Motor neuron (in vitro differentiated cells): ENCODE measurements at places on chromosomes 3 and 15. TPM values are rescaled to one million over a fixed set of nuclear protein-coding genes. Genes with fewer than 3 reads are reported as not detected.

DNA sequence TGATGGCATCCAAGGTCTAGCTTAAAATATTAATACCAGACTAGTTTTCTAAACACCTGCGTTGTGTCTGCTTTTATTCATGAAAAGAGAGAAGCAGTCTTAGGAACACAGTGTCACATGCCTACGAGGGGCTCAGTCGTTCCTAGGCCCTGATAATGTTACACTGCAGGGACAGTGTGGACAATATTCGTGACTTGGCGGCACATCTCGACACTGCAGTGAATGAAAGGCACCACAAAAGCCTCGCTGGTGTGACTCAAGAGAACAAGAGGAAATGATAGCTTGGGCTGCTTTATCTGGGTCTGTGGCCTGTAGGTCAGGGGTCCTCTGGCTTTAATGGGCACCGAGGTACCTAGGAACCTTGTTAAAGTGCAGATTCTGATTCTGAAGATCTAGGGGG, 226.7 kb downstream of the PDZRN3 start:
- no peak for ATAC-seq

DNA sequence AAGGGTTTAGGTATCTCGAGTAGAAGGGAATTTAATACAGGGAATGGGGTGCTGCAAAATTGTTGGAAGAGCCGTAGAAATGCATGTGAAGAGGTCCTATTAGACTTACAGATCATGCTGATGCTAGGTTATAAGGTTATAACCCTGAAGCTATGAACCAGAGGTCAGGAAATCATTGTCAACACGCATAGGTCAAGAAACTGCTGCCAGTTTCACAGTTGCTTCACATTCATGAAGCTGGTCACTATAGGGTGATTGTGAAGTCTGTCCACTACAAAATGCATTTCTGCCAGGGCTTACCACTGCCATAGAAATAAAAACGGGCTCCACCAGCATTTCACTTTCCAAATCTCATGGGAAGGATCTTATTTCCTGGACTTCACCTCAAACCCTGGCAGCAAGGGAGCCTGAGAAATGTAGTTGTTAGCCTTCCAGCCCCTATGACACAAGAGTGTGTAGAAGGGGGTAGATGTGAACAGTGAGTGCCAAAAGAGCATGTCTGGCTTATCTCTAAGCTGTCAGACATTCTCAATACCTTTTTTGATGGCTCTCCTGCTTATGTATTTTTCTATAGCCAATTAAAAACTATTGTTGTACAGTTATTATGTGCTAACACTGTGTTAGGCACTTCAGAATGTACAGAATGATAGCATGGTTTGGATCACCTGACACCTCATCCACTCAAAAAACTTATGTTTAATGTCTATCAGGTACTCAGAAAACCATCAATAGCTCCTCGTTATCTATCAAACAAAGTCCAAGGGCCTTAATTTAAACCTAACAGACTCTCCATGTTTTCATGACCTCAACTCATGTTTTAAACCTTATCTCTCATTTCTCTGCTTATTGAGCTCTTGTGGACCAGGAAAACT, 148.3 kb upstream of the TSC22D2 start:
- no peak for ATAC-seq

The GASK1A gene
- 1.3 and 1.6 TPM in 2 replicates for total RNA-seq

The SERPINI2 gene
- 5.3 and 11.4 TPM in 2 replicates for total RNA-seq

DNA sequence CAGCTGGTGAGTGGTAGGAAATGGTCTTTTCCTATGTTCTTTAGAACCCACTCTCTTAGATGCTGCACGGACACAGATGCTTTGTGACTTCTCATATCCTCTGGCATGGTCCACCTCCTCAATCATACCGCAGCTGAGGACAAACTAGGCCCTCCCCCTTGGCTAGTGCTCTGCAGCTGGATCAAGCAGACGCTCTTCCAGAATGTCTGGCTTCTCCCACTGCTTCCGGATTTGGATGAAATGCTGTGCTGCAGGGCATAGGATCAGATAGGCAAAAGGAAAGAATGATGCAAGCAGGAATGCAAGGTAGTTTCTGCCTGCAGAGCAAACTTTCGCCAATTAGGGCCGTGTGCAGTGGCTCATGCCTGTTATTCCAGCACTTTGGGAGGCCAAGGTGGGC, 75.7 kb upstream of the SLC4A7 start:
- ATAC-seq = no peak

DNA sequence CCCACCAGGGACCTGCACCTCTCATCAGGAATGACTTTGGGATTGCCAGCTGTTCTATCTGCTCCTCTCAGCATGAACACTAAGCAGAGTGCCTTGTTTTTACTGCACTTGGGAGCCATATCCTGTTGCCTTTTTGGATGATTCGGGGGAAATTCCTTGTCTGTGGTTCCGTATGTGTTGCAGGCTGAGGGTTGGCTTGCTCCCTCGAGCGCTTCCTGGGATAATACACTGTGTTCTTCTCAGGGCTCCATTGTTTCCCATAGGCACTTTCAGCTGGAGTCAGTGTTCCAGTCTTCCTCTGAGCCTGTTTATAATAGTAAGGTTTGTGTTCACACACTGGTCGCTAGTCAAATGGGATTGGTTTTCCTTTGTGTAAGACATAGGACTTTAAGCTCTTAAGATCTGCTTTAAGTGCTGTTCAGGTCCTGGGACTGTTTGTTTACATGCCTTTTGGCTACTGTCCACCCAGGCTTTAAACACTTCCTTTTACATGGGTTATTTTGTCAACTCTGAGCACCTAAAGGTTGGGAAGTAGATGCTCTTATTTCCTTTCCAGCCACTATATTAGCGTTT, 23.4 kb downstream of the BOC start:
- ATAC-seq = no peak

The PLCB2 gene
- 2.4 and 2.6 TPM in 2 replicates for total RNA-seq

- ATAC-seq = peak; percentile 73
Measured at GRCh38 chr3:28916713-28917499, 364.0 kb upstream of the RBMS3 start.

The LMCD1 gene
- total RNA-seq = 1.8 and 4.0 TPM in 2 replicates

DNA sequence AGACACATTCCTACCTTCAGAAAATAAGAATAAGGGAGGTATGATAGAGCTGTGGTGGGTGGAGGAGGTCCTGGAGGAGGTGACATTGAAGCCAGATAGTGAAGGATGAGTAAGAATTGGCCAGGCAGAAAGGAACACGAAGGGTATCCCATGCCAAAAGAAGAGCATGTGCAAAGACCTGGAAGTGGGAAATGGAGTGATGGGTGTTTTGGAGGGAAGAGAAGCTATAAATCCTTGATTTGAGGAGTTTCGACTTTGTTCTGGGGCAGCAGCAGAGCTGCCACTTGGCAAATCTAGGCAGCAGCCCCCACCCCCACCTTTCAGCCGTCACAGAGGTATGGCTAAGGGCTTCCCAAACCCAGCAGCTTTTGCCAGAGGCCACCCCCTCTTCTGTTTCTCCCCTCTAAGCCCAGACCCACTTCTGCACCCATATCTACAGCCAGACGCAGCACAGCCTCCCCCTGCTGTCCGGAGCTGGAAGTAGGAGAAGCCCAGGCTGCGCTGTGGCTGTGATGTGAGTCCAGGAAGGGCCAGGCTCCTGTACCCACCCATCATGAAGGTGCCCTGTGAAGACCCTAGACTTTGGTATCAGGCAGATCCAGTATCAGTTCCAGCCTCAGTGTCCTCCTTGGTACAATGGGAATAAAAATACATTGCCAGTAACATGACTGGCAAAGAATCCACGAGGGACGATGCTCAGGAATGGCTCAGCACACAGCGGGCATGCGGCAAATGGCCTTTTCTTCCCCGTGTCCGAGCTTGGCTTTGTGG, 188.7 kb upstream of the LINGO1 start:
- ATAC-seq = peak; percentile 80

- ATAC-seq = no peak
Measured at GRCh38 chr3:106263546-106263945, 394.7 kb upstream of the CBLB start.

DNA sequence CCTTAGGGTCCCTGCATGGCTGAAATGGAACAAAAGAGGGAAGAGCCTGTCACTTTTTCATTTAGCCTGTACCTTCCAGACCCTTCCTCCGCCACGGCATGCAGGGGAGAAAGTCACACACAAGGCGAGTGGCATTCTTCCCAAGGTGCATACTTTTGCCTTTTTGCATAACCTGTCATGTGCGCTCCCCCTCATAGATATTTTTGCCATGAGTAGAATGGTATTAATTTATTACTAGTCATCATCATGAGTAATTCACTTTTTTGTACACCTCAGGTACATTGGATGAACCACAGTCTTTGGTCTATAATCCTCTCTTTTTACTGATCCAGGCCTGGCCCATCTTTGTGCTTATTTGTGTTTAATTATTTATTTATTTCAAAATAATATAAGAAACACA, 8.9 kb upstream of the BUB1B start:
- no peak for ATAC-seq

The STRIT1 gene
- not detected in 2 replicates for total RNA-seq

GRCh38 chr3:80898211-80898610, 863.2 kb downstream of the GBE1 start:
- no peak for ATAC-seq

GRCh38 chr3:9028134-9028533, 64.9 kb upstream of the RAD18 start:
- peak; percentile 94 for ATAC-seq

The MORC1 gene
- not detected in 2 replicates for total RNA-seq

DNA sequence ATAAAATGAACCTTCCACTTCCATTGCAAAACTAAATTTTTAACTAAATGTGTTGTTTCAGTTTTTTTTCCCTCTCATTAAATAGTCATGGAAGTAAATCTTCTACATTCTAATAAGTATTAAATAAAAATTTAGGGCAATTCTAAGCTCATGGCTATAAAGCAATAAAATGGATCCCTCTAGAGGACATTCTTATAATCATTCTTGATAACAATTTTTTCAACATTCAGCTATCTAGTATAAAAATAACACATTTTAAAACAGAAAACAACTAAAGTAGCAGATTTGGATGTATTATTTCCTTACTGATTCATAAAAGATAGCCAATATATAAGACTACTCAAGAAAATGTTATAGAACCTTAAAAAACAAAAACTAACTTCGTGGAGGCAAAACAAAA, 393.1 kb downstream of the PLOD2 start:
- ATAC-seq = no peak

- ATAC-seq = no peak
Measured at GRCh38 chr3:180284331-180285110, 247.8 kb upstream of the PEX5L start.

The CRELD1 gene
- total RNA-seq = 18.9 and 20.6 TPM in 2 replicates

- ATAC-seq = no peak
Measured at GRCh38 chr15:63028442-63029110, 14.0 kb upstream of the TPM1 start.

DNA sequence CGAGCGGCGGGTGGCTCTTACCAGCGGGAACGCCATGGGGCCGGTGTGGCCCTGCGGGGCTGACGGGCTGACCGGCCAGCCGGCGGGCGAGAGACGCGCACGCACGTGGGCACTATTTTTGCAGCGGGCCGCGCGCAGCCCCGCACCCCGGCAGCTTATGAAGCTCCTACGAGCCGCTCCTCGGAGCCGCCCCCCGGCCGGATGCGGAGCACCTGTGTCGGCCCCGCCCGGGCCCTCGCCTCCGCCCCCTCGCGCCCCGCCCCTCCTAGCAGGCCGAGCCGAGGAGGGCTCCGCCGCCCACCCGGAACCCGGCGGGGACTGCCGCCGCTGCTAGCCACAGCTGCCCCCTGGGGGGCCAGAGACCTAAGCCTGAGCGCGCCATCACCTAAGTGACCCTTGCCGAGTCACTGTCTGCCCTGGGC, 683 bp upstream of the CPEB1 start:
- ATAC-seq = peak; percentile 61

DNA sequence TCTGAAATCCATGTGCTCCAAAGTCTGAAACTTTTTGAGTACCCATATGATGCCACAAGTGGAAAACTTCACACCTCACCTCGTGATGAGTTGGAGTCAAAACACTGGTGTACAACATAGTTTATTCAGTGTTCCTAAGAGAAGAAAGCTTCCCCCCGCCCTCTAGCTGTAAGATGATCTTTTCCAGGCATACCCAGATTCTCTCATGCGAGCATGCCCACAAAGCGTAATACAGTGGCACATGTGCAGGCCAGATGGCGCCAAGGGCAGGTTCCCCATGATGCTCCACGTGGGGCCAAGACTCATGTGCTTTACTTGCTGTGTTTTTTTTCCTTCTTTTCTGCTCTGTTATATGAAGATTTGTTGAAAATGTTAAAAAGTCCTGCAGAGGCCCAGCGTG, 104.9 kb upstream of the LRRFIP2 start:
- no peak for ATAC-seq

- no peak for ATAC-seq
Measured at GRCh38 chr15:100544946-100545345, 16.2 kb upstream of the CERS3 start.

The UACA gene
- total RNA-seq = 67.1 and 67.4 TPM in 2 replicates

The GOLGA8S gene
- under 0.01 and 0.06 TPM in 2 replicates for total RNA-seq

DNA sequence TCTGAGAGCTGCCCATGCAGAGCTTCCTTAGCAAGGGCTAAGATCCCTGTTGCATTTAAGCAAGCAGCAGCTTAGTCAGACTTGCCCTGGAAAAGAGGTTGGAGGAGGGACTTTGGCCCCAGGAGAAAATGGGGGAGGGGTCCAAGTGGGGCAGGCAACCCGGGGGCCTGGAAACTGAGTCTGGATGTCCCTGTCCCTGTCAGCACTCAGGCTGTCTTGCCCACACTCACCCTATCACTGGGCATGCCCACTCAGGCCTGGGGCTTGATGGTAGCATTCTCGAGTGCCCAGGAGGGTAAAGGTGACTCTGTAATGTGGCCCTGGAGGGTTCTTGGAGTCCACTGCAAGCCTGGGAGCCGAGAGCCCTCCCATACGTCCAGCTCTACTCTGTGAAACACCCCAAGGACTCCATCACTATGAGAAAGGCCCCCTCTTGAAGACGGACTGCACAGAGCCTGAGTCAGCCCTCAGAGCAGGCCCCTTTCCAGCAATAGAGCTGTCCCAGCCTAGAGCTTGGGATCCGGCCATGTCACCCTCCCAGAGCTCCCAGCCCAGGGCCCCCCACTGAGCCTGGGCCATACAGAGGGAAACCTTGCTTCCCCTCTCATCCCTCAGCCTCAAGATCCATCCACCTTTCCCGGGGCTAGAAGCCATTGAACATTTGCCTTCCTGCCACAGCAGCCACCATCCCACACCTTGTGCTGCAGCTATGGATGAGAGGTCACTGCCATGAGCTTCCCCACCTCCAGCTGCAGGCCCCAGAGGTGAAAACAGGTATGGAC, 13.4 kb downstream of the MYL3 start:
- no peak for ATAC-seq

The AMT gene
- total RNA-seq = 14.3 and 15.1 TPM in 2 replicates

GRCh38 chr3:106729481-106729880, 647.8 kb upstream of the CCDC54 start:
- ATAC-seq = no peak

The SLC30A4 gene
- total RNA-seq = 3.5 and 4.1 TPM in 2 replicates

- ATAC-seq = peak; percentile 36
Measured at GRCh38 chr3:193771653-193772421, 178.8 kb downstream of the OPA1 start.

- ATAC-seq = no peak
Measured at GRCh38 chr3:128415200-128415772, 51.4 kb downstream of the DNAJB8 start.

DNA sequence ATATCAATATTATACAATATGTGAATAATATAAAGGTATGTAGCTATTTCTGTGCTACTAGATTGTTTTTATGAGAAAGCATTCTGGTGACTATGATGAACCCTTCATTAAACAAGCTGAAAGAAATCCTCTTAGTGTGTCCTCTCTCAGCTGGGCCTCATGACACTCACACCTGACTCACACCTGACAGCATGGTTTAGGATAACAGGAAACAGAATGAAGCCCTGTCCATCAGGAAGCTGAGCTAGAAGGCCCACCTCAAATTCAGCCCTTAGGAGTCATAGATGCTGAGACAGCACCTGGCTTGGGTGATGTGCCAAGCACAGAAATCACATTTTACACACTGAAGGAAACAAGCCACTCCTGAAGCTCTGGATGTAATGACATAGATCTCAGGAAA, 30.8 kb downstream of the CHCHD4 start:
- ATAC-seq = no peak

The LTK gene
- total RNA-seq = 0.41 and 0.43 TPM in 2 replicates

The PLA2G4F gene
- total RNA-seq = 0.63 and 1.5 TPM in 2 replicates
